Endothelial cell of umbilical vein (primary cell): ENCODE measurements at places on chromosomes 12 and 14. TPM values are rescaled to one million over a fixed set of nuclear protein-coding genes. Genes with fewer than 3 reads are reported as not detected.

FAM186B gene
- 0.21 and 0.33 TPM in 2 replicates for total RNA-seq

TM9SF1 gene
- 58.5 and 60.7 TPM in 2 replicates for total RNA-seq

PPP4R4 gene
- not detected in 2 replicates for total RNA-seq

RILPL1 gene
- total RNA-seq, result 29.7 and 30.4 TPM in 2 replicates

ACOT6 gene
- not detected in 2 replicates for total RNA-seq

BEGAIN gene
- 0.46 and 0.49 TPM in 2 replicates for total RNA-seq

SCN8A gene
- total RNA-seq, result 20.2 and 20.4 TPM in 2 replicates

PLEKHG7 gene
- total RNA-seq, result not detected in 2 replicates

DNA sequence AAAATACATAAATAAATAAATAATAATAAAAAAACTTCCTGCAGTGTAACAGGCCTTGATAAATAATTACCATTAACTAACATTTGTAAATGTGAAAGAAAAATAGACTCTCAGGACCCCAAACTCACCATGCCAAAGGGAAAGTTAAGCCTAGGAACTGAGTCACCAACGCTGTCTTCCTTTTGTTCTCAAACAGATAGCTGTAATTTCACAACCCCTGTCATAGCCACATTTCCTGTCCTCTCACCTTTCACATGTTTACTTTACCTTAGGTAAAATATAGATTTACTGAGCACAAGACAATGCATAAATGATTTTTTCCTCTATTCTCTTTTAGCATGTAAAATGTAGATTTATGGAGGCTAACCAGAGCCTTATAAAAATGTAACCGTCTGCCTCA is 35.9 kb upstream of the CHST11 start:
- DNase-seq, result peak; percentile 59

DNA sequence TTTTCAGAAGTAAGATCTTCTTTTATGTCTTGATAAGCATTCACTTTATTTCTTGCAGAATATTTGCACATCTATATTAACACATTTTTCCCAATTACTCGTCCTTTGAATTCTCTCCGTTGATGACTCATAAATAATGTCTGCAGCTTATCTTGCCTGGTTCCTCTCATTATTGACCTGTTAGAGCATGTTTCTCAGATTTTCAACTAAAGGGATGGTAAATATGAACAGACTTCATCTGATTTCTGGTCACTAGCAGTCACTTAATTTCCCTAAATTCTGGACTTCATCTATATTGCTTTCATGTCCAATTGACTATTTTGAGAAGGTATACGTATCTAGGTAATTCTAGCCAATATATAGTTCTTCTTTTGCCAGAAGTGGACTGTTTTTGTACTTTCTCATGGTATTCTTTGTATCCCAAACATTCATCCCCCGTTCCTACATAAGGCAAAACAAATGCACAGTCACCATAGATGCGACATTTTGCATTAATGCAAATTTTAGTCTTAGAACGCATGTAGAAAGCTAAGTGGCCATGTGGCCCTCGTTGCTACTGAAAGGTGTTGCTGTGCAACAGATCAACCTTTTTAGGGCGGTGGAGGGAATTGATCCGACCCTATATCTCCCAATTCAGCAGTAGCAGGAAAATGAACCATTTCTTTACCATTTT is 6.2 kb downstream of the PIK3C2G start:
- no peak for DNase-seq

DNA sequence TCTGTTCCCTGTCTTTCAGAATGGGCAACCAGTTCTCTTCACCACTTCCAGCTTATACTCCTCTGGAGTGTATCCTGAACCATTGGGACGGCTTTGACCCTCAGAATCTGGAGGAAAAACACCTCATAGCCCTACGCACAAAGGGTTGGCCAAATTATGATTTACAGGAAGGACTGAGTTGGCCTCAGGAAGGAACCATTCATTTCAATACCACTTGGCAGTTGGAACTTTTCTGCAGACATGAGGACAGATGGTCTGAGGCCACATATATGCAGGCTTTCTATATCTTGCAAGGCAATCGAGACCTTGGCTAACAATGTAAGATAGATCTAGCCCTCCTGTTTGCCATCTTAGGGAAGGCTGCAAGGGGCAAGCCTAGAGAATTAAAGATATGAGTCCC is 24.0 kb downstream of the CLECL1 start:
- peak; percentile 17 for DNase-seq

DNA sequence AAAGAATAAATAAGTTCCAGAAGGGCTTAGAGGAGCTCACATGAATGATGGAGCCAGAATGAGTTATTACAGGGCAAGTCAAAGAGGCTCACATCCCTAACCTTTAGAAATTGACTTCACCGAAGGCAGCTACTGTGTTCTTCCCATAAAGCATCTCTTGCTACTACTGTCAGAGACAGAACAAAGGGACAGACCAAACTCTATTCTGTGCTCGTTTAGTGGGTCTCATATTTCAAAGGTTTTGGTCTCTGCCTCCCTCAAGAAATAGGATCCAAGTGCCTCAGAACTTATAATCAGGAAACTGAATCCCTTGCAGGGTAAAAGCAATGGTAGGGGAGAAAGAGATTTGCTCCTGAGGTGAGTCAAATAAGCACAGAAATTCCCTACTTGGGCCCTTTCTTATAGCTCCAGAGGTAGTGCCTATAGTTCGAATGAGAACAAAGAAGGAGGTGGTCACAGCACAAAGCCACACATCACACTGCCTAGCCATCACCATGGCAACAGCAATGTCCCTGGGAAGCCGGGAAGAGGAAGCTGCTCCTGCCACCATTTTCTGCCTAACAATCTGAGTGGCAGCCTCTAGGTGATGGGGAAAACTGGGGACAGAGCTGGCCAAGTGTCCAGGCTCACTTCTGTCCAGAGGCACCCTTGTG is 294.9 kb downstream of the FOXN3 start:
- DNase-seq, result no peak

DNA sequence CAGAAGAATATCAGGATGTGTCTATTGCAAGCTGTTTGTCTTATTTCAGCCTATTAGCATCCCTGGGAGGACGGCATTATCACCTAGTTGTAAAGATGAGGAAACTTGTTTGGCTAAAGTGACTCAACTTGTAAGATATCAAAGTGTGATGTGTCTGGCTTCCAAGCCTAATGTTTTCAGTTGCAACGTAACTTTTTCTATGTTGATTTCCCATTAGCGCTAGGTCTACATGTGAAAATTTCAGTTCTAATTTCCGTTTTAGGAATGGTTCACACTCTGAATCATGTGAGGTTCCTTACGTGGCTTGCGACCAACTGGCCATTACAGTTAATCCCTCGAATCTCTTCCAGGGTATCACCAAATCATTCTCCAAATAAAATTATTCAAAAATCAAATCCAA is 58.0 kb downstream of the LLPH start:
- no peak for DNase-seq

GRCh38 chr14:103884854-103885253 is 37.5 kb upstream of the PPP1R13B start:
- no peak for DNase-seq

GRCh38 chr12:57498132-57498502 is 10.2 kb downstream of the MARS1 start:
- DNase-seq, result no peak

GRCh38 chr12:62434494-62435302 is 31.9 kb upstream of the MON2 start:
- DNase-seq, result peak; percentile 8

DNA sequence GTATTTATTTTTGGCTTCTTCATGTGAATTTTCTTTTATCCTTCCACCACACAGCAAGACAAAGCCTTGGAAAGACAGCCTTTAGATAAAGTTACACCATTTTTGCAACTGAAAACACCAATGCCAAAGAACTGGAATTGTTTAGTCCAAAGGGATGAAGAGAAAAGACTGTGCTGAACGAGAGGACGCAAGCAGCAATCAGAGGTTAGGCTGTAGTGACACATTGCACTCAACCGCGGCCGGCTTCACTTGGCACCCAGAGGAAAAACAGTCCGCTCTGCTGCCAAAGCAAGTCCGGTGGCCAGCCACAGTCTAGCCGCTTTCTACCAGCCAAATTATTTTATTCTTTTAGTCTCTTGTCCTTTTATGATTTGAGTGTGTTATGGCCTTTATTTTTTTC is 49.1 kb upstream of the KCNJ8 start:
- DNase-seq, result no peak

GRCh38 chr12:111249018-111249370 is 119.9 kb downstream of the PHETA1 start:
- DNase-seq, result no peak

DNA sequence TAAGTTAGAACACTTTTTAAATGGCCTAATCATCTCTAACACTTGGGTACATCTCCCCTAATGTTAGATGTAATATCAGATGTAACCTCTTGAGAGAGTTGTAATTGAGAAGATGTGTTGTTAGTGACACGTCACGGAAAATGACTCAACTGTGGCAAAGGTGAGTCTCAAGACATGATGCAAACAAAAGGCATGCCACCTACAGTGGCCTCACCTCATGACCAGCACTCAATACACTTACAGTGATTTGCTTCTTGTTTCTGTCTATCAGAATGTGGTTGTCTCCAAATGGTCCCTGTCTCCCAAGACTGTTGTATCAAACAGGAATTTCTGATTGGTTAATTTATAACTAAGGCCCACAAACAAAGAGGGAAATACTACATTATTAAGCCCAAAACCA is 91.2 kb downstream of the SLC25A21 start:
- DNase-seq, result no peak

DNA sequence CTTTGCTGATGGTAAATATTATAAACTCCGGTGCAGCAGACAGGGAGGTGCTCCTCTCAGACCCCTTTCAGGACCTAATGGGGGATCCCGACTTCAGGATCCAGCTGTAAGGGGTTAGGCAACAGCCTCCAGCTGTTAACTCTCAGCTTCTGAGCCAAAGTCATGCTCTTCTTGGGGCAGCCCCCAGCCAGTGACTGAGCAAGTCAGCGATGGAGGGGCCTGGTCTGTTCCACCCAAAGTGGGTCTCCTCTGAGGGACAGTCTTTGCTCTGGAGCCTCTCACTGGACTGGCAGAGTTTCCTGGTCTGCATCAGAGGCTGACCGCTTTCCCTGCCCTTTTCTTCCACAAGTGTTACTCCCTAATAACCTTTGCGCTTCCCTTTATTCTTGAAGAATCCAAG is 184.2 kb upstream of the DIO3 start:
- no peak for DNase-seq

DNA sequence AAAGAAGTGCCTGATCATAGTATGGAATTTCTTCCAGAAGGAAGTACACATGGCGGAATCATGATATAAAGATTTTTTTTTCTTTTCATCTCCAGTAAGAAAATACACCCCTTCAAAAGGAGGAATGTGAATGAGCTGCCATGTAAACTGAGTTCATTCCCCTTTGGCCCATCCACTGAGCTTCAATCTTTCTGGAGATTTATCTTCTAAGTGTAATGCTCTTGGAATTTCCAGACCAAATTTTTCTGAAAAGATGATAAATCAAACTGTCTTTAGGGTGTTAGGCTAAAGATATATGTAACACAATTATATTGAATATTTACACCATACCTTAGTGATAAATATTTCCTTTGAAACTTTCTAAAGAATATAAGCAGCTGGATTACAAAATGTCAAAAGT is 5.2 kb downstream of the DCN start:
- DNase-seq, result no peak

- DNase-seq, result no peak
Observed at GRCh38 chr12:76706761-76707160, 57.2 kb upstream of the ZDHHC17 start.

GRCh38 chr14:72547999-72548398 is 345.9 kb downstream of the DPF3 start:
- DNase-seq, result no peak

GRCh38 chr12:132144810-132145168 is 532 bp downstream of the NOC4L start:
- DNase-seq, result no peak

GRCh38 chr14:72462056-72462455 is 431.8 kb downstream of the DPF3 start:
- DNase-seq, result no peak

- no peak for DNase-seq
Observed at GRCh38 chr14:51441001-51441400, 201.0 kb downstream of the TMX1 start.

DNA sequence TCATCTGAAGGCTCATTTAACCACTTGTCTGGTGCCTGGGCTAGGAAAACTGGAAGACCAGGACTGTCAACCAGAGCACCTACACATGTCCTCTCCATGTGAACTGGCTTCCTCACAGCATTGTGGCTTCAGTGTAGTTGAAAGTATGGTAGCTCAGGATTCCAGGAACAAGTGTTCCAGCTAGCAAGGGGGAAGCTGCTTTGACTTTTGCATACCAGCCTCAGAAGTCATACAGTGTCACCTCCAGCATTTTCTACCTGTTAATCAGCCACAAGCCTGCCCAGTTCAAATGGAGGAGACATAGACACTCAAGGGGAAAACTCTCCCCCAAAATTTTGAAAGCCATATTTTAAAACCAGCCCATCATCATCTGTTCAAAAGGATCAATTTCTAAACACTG is 212.8 kb upstream of the CAND1 start:
- DNase-seq, result no peak
